ENCODE measurements at places on chromosomes 12 and 14.

DNA sequence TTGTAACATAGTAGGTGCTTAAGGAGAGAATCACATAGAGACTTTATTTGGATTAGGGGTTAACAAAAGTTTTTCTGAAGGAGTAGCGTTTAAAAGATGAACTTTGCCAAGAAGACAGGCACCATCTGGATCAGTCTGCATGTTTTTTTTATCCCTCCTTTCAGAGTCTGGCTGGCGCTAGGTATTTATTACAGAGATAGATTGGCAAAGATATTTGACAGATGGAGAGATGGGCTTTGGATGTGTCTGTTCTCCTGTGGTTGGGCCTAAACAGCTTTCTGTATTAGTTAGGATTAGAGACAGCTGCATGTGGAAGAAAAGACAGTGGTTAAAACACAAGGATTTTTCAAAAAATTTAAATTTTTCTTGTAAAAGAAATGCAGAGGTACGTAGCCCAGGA lies 133.9 kb downstream of the C12orf75 start:
- DNase-seq, result no peak

DNA sequence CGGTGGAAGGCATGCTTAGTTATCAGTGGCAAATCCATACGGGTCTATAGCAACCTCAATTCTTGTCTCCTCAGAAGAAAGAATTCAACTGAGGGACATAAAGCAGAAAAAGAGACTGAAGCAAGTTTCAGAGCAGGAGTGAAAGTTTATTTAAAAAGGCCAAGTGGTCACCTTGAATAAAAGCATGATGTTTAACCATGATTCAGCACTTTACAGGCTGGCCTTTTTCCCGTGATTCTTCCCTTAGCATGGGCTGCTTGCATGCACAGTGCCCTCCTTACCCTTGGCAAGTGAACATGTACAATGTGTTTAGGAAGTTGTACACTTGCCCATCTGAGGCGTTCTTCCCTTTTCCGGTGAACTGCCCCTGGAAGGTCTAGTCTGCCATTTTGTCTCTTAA lies 225.3 kb downstream of the ATP23 start:
- DNase-seq, result no peak

DNA sequence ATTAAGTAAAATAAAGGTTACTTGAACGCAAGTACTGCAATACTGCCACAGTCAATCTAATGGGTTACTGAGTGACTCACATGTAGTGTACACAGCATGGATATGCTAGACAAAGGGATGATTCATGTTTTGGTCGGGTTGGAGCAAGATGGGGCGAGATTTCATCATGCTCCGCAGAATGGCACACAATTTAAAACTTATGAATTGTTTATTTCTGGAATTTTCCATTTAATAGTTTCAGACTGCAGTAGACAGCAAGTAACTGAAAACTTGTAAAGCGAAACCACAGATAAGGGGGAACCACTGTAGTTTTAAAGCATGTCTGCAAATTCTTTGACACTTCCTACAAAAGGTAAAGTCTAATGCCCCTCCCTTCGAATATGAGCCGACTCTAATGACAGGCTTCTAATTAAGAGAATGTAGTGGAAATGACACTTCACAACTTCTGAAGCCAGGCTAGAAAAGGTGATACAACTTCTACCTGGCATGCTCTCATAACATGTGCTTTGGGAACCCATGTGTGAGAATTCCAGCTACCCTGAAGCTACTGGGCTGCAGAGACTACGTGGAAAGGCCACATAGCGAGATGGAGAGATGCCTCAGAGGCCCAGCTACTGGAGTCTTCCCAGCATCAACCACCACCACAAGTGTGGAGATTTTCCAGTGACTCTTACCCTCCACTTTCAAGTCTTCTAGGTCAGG lies 13.9 kb upstream of the TCP11L2 start:
- DNase-seq, result no peak

GRCh38 chr14:99550387-99550992 lies 53.5 kb downstream of the CCDC85C start:
- DNase-seq, result no peak

DNA sequence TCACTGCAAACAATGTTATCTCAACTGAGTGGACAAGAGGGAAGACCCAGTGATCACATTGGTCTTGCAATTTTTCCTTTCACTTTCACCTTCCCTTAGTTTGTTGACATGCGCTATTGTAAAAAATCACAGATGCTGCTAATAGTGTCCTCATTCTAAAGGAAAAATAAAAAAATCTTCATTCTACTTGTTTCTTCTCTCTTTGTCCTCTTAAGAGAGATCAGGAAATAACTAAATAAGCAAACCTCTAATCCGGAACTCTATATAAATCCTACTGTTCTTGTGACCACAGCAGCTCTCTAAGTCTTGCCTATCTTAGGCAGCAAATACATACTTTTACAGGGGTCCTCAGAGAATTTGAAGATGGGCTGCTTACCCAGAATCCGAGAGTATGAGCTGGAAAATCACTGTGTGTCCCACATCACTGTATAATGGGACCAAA lies 257.7 kb downstream of the NAV3 start:
- DNase-seq, result no peak

All from activated T-cell treated with anti-CD3 and anti-CD28 coated beads for 48 hours (primary cell).